Retinal pigment epithelial cell (primary cell): ENCODE measurements at places on chromosomes 1 and 21.
A peak's percentile ranks its signal among the peaks of the same experiment; 100 is the strongest.

DNA sequence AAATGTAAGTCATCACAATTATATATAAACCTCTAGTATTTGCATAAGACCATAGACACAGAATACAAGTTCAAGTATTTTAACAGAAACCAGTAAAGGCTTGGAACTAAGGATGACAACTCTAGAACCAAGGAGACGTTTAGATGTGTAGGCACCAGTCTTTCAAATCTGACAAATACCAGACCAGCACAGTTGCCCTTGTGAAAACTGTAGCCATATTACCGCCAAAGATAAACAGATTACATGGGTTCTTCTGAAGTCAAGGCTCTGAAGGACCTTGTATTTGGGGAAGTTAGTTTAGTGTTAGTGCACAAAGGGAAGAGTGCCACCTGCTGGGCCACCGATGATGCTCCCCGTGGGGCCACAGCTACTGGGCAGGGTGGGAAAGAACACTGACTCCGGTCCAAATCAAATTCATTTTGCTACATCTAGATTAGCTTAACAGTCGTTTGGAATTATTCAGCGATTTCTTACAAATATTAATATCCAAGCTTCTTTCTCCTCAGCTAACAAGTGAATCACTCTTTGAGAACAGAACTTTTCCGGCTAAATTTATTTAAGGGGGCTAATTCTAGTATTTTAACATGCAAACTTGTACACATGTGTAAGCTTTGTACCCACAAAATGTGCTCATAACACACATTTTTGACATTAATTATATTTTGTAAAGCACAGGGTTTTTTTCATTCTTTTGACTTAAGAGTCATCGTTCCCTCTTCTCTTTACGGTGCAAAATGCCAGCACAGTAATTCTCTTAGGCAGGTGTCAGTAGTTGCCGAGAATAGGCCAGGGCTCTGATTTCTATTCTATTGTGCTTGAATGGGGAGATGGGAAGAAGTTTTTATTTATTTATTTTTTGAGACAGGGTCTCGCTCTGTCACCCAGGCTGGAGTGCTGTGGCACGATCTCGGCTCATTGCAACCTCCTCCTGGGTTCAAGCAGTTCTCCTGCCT lies 8.0 kb upstream of the NIBAN1 start:
- DNase-seq = no peak

- no peak for DNase-seq
These were observed 39.1 kb upstream of the GBP5 start for GRCh38 chr1:89311757-89312156.

DNA sequence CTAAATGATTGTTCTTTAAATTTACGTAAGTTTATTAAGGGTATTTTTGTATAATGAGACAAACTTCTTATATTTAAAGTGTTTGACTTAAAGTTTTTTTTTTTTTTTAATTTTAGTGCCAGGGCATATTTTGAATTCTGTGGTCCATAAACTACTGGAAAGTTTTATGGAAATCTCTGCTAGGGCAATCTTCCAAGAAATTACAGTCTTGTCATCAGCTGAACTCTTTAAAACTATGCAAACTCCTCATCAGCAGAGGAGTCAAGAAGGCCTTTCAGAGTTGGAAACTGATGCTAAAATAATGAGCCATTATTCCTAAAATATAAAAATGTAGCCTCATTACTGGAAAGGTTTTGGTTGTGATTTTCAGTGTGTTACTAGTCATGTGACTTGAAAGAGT lies 1201.9 kb downstream of the BRINP3 start:
- DNase-seq = peak; percentile 35

GRCh38 chr21:43743947-43744346 lies 25.0 kb downstream of the PDXK start:
- DNase-seq = no peak

DNA sequence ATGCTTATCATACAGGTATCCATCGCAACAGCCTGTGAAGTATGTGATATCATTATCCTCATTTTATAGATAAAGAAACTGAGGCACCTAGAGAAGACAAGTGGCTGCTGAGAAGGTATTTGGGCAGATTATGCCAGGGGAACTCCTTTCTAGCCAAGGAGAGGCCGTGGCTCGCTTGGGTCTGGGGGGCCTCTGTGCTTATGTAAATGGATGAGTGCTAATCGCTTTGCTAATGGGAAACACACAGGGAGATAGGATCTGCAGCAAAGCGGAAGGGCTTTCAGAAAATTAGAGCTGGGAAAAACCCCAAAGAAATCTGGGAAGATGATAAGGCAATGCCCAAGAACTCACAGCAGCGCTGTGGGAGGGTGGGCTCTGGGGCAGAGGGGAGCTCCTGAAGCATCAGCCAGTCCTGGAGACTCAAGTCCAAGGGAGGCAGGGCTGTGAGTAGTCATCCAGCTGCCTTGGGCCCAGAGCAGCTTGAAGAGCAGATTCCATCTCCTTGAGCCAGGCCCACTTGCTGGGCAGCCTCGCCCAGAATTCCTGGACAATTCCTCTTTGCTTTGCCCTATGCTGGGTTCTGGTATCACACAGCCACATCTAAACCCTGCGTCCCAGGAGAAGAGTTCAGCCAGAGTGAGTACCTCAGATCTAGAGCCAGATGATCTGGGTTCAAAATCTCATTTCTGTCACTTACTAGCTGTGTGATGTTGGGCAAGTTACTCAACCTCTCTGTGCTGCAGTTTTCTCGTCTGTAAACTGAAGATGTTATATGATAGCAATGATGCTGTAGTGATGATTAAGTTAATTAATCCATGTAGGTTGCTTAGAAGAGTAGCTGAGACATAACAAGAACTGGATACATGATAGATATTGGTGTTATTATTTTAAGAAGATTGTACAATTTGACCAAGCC lies 36.7 kb downstream of the FOXD2 start:
- DNase-seq = no peak

- DNase-seq = no peak
These were observed 16.6 kb upstream of the CLCA4 start for GRCh38 chr1:86530211-86530845.
